GM12891 (cell line): ENCODE measurements at places on chromosomes 2 and 18.

DNA sequence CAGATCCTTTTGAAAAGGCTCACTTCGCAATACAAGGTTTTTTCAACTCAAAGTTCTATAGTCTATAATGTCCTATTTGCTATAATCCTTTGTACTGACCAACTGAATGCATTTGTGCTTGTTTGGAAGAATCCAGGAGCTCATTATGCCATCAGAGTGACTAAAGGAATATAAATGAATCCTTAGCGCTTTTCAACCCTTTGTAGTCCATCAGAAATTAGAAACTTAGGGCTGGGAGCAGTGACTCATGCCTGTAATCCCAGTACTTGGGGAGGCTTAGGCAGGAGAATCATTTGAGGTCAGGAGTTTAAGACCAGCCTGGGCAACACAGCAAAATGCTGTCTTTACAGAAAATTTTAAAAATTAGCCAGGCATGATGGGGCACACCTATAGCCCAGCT, 330.2 kb upstream of the CHAC2 start:
- DNase-seq: no peak

DNA sequence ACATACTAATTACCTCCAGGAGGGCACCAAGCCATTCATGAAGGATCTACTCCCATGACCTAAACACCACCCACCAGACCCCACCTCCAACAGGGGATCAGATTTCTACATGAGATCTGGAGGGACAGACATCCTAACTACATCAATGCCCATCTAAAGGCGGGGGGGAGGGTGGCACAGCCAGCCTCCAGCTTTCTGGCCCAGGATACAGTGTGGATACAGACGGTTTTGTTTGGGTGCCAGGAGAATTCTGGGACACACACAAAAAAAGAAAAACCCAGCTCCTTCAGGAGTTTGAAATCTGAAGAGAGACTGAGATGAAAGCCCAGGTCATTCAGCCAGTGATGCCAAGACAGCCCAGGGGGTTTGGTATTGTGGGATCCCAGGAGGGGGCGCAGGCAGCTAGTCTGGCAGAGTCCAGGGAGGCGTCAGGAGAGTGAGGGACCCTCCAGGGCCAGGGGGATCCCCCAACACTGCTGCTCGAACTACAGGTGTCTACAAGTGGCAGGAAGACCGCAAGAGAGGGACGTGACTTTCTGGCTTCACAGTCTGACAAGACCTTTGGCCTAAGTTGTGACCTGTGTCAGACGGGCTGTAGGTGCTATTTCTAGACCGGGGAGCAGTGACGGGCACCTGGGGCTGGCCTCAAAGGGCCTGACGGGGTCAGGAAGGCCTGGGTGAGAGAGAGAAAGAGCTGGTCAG, 62.1 kb downstream of the NDUFA10 start:
- DNase-seq: no peak

DNA sequence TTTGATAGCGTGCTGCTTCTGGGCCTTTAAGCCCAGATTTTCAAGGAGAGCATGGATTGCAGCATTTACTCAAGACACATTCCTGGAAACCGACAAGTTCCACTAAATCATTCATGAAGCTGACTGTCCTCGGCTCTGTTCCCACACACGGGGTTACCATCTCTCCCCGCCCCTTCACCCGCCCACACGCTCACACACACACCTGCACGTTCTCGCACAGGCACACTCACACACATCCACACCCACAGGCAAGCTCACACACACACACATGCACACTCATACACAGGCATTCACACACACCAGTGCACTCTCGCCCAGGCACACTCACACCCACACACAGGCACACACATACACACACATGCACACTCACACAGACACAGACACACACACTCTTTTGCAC, 150.0 kb upstream of the AGAP1 start:
- no peak for DNase-seq

GRCh38 chr2:102418421-102418961, 4.5 kb upstream of the IL18RAP start:
- no peak for DNase-seq

DNA sequence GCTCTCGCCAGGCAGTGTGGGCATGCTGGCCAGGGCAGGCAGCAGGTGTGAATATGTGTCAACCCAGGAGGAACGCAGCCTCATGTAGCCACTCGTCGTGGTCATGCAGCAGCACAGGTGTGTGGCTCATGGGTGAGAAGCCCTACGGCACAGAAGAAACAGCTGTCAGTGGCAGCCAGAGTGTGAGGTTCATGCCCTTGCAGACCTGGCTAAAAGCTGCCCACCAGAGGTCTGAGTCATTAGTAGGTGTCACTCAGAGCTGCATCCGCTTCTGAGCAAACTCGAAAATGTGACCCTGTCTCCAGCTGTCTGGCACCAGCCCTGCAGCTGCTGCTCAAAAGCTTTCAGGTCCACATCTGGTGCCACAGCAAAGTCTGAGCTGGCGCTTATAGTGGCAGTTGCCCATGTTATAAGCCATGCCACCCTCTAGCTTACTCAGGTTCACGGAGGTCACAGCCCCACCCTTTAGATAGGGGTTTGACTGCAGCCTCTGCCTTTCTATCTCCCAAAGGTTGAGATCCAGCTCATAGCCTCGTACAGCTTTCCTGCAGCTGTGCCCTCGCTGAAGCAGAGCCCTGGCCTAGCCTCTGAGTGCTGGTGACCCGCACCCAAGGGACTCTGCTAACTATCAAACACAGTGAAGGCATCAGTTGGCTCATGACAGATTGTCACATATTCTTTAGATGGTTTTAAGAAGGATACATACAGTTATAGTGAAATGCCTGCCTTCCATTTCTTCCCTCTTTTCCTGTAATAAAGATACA, 195.0 kb downstream of the CCDC102B start:
- no peak for DNase-seq

- DNase-seq: no peak
Measured at GRCh38 chr2:241763551-241764274, 12.9 kb upstream of the GAL3ST2 start.

- DNase-seq: no peak
Measured at GRCh38 chr2:72292433-72292832, 144.8 kb upstream of the CYP26B1 start.
